ENCODE measurements at places on chromosomes 13 and 19.
A peak's percentile ranks its signal among the peaks of the same experiment; 100 is the strongest.

GRCh38 chr13:28597641-28598040 is 61.3 kb upstream of the POMP start:
- no peak for DNase-seq

DNA sequence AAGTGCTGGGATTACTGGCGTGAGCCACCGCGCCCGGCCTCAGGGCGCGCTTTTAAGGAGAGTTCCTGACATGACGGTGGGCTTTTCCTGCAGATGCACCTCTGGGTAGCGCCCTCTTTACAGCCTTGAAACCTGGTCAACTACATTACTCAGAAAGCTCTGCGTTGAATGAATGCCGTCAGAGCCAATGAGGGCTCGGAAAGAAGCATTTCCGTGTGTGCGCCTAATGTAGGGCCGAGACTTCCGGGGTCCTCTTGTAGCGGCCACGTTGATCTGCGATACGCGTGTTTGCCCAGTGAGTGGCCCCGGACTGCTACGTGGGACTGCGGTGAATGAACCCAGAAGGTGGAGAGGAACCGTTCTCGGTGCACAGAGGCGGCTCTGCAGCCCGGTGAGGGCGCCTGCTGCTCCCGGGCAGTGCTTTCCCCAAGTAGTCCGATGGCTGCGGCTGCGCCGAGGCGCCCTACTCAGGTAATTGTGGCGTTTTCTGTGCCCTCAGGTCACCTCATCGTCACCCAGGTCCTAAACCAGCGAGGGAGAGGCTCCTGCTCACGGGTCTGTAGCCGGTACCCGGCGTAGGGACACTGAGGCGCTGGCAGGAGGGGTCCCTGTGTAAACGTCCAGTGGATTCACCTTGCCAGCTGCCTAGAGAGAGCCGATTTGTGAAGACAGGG is 4.9 kb upstream of the ZNF552 start:
- peak; percentile 92 for DNase-seq

DNA sequence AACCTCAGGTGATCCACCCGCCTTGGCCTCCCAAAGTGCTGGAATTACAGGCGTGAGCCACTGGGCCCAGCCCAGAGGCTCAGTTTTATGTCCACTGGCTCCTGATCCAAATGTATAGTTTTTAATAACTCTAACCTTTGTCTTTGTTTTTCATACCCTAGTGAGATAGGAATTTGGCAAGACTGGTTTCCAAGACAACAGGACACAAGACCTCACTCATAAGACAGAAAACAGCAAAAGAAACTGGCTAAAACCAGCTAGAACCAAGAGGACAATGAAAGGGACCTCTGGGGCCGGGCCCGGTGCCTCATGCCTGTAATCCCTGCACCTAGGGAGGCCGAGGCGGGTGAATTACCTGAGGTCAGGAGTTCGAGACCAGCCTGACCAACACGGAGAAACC is 27.6 kb downstream of the CPT1C start:
- no peak for DNase-seq

DNA sequence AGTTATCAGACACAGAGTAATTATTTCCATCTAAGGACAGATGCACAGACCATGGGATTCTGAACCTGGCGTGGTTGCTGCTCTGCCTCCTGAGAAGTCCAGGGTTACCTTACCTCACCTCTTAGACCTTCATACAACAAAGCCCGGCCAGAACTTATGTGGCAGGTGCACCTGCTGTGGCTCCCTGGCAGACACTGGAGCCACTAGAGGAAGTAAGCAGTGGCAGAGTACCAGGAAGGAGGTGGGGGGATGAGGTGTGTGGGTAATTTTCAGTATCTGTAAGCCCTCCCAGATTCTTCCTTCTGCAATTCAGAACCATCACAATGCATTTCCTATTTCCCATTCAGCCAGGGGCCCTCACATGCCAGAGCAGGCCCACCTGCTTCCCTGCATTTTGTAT is 106.1 kb upstream of the DOCK9 start:
- no peak for DNase-seq

DNA sequence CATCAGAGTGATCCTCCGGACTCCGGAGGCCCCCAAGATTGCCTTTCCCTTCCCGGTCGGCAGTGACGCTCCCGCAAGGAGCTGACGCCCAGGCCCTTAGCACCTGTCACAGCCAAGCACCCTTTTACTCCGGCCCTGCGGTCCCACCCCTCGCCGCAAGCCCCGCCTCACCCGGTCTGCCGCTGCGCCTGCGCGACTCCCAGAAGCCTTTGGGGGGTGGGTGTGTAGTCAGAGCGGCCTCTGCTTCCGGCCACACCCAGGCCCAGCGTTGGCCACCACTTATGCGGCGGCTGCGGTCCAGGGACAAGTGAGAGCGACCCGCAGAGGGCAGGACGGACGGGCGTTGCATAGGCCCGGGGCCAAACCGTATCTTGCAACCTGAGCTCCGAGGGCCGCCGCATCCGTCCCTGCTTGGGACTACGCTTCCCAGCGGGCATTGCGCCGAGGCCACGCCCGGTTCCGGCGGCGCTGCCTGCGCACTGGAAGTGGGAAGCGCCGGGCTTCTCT is 441 bp upstream of the ZFP28 start:
- DNase-seq: peak; percentile 86

GRCh38 chr13:37179645-37180044 is 74.2 kb upstream of the CSNK1A1L start:
- no peak for DNase-seq

DNA sequence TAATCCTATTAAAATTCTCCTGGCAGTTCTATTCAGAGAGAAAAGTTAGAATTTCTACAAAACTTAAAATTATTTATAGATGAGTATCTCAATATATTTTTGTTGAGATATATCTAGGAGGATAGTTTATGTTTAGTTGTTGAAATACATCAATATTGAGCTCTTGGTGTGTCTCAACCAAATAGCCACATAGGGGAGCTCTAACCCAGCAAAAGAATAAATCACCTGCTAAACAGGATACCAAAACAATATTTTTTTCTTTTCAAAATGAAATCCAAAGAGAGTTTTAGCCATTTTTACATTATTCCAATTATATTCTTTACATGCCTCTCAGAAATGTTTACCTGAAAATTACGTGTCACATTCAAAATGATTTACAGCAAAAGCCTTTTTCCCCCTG is 954.7 kb downstream of the SLITRK6 start:
- DNase-seq: no peak

DNA sequence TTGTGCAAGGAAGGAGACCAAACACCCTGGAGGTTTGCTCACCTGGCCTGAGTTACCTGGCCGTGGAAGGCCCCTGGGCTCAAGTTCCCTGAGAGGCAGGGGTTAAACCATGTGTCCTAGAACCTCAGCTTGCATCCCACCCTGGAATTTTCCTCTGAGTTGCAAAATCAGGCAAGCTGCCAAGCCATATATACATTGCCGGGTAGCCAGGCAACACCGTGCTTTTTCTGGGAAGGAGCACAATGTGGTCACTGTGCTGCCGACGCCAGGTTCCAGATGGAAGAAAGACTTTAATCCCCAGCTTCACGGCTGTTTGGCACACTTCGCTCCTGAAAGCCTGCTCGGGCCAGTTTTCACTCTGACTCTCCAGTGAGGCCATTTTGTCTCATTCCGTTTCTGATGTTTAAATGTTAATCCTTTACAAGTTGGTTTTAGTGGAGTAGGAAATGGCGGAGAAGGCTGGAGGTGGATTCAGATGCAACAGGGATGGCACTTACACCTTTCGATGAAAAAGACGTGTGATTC is 60.1 kb upstream of the PEG3 start:
- peak; percentile 32 for DNase-seq

DNA sequence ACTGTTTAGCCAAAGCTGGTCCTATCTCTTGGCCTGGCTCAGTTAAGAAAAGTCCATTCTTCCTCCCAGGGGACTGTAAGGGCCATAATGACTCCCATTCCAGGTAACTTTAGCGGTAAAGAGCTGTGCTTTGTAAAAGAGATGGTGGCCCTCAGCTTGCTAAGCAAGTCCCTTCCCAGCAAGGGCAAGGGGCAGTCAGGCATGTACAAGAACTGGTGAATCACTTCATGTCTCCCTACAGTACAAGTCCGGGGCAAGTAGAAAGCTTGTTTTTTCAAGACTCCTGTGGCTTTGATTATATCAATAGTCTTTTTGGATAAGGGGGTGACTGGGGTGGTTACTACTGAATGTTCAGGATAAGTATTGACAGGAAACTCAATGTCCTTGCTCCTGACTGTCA is 88.9 kb downstream of the SLC25A15 start:
- no peak for DNase-seq

- DNase-seq: no peak
These were observed 1780.1 kb upstream of the PCDH20 start for GRCh38 chr13:63195726-63196125.

GRCh38 chr19:28386066-28386465 is 826.9 kb downstream of the UQCRFS1 start:
- no peak for DNase-seq

DNA sequence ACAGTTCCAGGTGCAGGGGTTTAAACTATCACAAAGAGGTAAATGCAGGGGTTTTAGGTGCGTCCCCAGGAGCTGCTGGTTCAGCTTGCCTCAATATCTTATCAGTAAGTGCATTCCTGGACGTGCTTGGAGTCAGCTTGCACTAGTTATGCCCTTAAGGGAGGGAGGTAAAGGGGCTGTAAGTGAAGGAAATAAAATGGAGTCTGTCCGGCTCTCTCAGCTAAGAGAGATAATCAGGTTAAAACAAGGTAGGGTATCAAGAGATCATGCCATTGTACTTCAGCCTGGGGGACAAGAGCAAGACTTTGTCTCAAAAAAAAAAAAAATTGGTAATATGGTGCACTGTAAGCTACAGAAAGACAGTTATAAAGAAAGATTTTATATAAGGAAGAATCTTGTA is 69.7 kb downstream of the ZNF100 start:
- DNase-seq: no peak

- no peak for DNase-seq
These were observed 48.5 kb downstream of the GNG7 start for GRCh38 chr19:2653710-2654707.

GRCh38 chr19:28710278-28710677 is 502.7 kb downstream of the UQCRFS1 start:
- no peak for DNase-seq

- peak; percentile 68 for DNase-seq
These were observed 12.5 kb upstream of the CFAP97D2 start for GRCh38 chr13:114166381-114167131.

DNA sequence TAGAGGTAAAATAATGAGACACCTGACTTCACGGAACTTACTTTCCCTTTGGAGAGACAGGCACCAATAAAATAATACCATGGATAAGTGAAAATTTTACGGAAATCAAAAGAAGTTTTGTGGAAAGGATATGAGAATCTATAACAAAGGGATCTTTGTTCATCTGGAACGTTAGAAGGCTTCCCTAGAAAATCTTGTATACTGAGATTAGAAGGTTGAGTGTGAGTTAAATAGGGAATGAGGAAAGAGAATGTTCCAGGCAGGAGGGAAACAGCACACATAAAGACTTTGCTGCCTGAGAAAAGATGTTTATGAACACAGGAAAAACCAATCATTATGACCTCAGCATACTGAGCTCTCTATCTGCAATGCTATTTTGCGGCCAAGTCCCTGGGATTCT is 19.6 kb upstream of the RAP2A start:
- DNase-seq: no peak

- DNase-seq: no peak
These were observed 1.8 kb upstream of the FNDC3A start for GRCh38 chr13:48973845-48974431.

DNA sequence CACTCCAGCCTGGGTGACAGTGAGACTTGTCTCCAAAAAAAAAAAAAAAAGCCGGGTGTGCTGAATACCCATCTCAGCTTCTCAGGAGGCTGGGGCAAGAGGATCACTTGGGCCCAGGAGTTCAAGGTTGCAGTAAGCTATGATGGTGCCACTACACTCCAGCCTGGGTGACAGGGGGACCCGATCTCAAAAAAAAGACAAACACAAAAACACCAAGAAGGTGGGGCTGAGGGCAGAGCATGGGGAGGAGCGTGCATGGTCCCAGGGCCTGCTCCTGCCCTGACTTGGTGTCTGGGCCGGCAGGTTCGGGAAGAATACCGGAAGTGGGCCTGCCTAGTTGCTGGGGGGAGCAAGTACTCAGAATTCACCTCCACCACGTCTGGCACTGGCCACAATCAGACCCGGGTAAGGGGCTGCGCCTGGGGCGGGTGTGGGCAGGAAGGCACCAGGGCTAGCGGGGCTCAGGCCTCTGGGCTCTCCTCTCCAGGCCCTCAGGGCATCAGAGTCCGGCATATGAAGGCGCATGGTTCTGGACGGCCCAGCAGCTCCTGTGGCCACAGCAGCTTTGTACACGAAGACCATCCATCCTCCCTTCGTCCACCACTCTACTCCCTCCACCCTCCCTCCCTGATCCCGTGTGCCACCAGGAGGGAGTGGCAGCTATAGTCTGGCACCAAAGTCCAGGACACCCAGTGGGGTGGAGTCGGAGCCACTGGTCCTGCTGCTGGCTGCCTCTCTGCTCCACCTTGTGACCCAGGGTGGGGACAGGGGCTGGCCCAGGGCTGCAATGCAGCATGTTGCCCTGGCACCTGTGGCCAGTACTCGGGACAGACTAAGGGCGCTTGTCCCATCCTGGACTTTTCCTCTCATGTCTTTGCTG is 11.3 kb downstream of the DDX39A start:
- no peak for DNase-seq

GRCh38 chr19:33343301-33343700 is 30.2 kb upstream of the CEBPG start:
- no peak for DNase-seq

DNA sequence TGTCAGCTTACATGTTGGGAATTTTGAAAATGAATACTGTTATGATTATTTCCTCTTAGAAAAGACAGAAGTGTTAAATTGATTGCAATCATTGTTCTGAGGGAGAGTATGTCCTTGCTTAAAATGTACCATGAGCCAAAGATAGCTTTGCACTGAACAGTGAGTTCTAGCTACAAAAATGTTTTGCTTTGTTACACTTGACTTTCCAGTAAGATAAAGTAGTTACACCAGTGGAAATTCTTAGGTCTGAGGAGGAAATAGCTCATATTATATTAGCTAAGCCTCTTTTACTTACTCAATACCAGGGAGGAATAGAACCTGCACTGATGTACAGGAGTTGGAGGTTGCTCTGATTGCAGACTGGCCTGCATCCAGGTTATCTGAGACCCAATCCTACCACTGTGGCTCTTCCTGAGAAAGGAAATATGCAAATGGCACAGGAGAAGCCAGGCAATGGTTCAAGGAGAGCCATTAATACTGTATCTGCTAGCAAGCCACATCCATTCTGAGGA is 53.0 kb upstream of the FBXL3 start:
- DNase-seq: no peak

GRCh38 chr13:78137404-78138142 is 218.9 kb upstream of the EDNRB start:
- peak; percentile 2 for DNase-seq

DNA sequence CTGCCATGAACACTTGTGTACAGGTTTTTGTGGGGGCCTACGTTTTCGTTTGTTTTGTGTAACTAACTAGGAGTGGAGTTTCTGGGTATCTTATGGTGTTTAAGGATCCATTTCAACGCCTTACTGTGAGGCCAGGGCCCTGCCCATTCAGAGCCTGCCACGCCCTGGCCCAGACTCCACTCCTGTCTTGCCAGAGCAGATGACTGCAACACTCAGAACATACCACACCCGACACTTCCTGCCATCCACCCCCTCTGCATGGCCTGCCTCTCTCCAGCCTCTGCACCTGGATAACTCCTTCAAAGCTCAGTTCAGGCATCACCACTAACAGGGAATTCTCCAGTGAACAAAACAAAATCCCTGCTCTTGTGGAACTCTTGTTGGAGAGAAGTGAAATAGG is 43.2 kb downstream of the RGCC start:
- peak; percentile 57 for DNase-seq

- no peak for DNase-seq
These were observed 123.2 kb upstream of the SLC7A1 start for GRCh38 chr13:29718694-29719093.
